Ascending aorta (tissue), 2 donors: ENCODE measurements at places on chromosomes 1 and 21.

- no peak for DNase-seq
These were observed 14.4 kb upstream of the TTC39A start for GRCh38 chr1:51344602-51345299.

GRCh38 chr1:157626099-157626498 lies 28.2 kb upstream of the FCRL4 start:
- DNase-seq = no peak

GRCh38 chr1:94672934-94673333 lies 131.4 kb upstream of the F3 start:
- DNase-seq = no peak

DNA sequence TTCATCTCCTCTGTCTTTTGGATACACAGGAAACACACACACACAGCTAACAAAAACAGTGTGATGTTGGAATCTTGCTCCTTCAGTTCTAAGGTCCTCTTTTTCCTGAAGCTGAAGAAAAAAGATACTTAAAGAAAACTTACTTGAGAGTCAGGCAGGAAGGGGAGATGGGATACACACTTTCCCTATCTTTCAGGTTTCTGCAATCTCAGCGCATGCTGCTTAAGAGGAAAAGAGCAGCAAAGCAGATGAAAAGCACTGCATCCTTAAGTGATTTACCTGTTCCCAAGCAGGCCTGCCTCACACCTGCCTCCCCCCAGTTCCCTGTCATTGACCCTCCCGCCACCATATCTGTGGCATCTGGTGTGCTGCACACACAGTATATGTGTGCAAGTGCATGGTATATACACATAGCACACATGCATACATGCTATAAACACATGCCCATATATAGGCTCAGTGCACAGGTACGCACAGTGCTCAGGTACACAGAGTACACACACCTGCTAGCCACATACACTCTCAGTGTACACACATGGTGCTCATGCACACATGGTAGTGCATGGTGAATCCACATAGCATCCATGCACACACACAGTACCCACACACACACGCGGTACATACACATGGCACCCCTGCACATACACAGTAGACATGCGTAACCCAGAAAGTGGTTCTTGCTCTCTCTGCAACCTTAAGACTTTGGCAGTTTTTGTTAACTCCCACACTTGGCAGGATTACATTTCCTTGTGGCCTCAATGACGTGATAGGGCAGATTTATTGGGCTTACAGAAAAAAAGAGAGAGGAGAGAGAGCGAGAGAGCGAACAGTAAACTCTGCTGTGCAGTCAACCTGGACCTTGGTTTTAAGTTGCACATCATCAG lies 166.9 kb downstream of the TOMM20 start:
- peak; percentile 66 for DNase-seq

DNA sequence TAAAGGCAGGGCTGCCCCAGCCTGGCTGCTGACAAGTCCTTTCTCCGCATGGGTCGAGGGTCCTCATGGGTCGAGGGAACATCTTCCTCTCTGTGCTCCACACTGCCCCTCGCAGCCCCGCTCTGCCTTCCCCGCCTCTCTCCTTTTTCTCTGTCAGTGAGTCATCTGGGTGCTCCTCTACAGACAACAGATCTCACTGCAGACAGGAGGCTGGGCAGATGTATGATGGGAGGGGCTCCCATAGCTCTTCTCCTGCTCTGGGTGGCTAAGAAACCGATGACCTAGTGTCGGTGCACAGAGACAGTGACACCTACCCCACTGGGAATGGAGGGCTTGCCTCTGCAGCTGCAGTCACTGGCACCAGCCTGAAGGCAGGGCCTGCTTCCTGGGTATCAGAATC lies 5.5 kb downstream of the KCNA10 start:
- no peak for DNase-seq

DNA sequence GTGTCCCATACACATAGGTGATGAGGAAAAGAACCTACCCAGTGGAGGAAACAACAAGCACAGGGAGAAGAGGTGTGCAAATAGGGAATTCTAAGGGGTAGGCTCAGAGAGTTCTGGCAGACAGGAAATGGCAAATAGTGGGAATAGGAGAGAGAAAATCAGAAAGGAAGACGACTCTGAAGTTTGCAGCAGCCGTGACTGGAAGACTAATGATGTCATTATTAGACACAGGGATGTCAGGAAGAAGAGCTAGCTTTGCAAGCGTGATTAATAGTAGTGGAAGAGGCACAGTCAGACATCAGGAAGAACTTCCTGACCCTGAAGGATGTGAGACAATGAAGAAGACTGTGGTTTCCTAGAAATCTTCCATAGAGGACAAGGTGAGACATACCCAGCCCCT lies 21.1 kb downstream of the DLGAP3 start:
- no peak for DNase-seq
